ENCODE measurements at places on chromosomes 3 and 15.

DNA sequence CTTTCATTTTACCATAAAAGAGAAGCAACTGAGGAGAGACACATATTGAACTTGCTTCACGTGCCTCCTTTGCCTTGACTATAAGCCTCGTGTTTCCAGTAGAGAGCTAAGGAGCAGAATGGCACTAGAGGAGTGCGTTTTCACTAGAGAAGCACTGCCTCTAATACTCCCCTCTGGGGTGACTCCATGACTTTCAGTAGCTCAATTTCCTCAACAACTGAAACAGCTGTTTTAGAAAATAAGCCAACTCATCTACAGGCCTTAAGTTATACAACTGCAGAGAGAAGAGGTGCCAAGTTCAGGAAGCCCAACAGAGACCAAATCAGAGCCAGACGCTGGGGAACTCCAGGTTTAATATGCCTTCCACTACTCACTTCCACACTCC is 1.9 kb downstream of the UBP1 start:
- no peak for DNase-seq

DNA sequence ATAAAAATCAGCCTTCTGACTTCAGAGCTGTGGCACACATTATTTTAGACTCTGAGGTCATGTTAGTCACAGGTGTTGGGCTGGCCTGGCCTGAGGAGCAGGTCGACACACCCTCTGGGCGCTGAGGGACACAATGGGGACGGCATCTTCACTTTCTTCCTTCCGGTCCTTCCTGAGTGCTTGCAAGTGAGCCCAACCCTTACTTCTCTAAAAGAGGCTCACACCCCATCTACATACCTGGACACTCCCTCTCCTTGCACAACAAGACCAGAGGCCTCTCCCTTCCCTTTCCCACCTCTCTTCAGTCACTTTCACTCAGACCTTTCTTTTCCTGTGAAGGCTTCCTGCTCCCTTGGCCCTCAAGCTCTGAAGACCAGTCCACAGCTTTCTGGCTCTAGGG is 85.4 kb downstream of the XXYLT1 start:
- DNase-seq: no peak

- no peak for DNase-seq
Observed at GRCh38 chr15:69729167-69729748, 276.6 kb downstream of the RPLP1 start.

DNA sequence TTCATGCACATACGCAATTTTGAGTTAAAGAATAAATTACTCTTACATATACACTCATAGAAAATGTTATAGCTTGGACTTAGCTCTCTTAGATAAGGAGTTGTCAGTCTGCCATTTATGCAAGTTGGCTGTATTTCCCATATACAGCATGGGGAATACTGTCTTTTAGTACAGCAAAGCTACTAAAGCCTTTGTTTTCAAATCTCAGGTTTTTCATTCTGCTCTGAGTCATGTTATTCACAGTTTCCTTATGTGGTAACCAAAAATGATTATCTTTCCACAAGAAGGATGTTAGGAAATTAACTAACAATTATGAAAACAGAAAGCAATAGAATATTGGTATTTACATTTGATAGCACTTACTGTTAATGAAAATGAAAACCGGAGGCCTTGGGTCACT is 4.3 kb upstream of the TIPARP start:
- no peak for DNase-seq

DNA sequence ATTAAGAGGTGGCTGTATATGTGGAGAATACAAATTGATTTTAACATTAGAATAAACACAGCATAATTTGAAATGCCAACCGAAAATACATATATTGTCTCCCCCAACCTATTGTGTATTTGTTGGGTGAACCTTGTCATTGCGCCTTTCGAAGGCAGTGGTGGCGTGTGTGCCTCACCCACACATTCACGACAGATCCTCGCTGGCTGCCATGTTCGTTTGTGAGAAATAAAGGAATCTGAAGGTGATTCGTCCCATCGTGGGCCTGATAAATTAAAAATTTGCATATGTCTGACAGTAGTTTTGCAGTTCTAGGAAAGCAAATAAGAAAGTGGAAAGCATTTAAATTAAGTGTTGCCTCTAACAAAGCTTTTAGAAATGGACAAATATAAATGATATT is 222.8 kb upstream of the TOPAZ1 start:
- DNase-seq: no peak

DNA sequence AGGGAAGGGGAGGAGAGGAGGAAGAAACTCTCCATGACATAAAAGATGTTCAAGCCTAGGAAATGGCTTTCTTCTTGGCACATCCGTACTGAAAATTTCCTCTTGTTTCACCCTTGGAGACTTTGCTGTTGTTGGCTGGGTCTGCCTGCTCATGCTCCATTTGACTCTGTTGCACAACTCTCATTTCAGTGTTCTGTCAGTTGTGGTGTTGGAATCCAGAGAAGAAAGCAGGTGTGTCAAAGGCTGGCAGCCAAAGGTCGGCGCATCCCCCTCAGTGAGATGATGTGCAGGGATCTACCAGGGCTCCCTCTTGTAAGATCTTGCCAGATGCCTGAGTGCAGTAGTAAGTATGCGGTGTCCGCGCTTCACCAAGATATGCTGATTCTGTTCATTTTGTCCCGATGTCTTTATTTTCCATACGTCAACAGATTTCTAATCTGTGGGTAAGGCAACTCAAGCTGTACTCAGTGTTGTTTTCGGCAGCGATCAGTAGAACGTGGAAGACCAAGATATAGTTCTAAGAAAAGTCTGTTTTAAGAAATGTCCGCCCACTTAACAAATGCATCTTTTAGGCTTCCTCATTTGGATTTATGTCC is 265.2 kb upstream of the GOLGA6L4 start:
- DNase-seq: no peak

DNA sequence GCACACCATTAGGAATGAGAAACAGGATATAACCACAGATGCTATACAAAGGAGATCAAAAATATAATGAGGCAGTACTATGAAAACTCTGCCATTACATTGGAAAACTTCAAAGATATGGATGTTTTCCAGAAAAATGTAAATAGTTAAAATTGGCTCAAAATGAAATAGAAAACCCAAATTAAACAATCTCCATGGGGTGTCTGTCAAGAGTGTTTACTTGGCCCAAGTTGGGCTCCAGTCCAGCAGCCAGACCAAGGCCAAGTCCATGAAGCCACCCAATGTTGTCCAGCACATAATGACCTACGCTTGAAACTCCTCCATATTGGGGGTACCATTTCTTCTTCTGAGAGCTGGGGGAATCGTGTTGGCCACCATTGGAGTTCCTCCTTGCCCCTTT is 37.1 kb downstream of the CTXND1 start:
- DNase-seq: no peak

- no peak for DNase-seq
Observed at GRCh38 chr15:98953968-98954367, 53.6 kb downstream of the PGPEP1L start.

DNA sequence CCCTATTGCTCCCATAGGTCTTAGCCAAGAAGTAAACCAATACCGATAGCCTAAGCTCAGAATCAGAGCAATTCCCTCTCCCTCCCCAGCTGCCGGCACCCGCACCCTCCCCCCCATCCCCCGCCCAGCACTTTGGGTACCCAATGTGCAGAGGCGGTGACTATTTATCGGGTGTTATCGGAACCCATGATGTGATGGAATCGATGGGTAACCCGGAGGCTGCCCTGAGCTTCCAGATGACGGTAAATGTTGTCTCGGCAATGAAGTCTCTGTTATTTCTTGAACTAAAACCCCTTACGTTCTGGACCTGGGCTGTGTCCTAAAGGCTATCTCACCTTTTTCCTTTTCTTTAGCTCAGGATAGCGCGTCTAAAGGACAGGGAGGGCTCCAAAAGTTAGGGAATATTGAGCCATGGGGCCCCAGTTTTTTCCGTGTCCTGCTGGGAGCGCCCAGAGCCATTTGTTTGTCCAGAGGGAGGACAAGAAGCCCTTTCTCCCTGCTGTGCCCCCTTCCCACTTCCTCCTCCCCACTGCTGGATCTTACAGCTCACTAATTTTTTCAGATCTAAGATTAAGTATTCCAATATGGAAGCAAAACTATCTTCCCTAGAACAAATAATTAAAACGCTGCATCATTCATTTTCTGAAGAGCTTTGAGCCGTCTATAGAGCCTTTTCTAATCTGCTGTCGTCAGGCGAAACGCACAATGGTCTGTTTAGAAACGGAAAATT is 1.5 kb downstream of the SLITRK3 start:
- no peak for DNase-seq

DNA sequence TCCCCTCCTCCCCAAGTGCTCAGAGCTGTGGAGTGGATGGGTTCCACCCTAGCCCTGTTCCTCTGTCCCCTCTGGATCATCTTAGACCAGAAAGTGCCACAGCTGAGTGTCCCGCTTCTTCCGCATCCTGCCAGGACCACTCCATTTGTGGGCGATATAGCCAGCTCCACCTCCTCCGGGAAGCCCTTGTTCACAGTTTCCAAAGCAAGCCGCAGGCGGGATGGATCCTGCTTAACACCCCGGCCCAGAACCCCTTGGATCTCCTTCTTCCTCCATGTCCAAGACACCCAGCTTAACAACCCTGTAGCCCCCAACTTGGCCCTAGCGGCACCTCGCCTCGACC is 490 bp upstream of the ALAS1 start:
- no peak for DNase-seq

- DNase-seq: no peak
Observed at GRCh38 chr15:68784206-68784605, 36.5 kb downstream of the ANP32A start.

DNA sequence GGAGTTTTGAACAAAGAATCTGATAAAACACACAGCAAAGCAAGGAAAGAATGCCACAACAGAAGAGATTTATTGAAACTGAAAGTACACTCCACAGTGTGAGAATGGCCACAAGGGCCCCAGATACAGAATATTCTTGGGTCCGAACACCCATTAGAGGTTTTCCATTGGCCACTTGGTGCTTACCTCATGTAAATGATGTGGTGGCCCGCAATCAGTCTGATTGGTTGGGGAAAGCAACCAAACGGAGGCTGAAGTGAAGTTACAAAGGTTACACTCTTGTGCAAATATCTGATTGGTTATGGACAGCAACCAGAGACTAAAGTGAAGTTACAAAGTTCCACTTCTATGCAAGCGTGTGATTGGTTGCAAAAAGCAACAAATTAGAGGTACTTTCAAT is 20.4 kb downstream of the NSUN3 start:
- no peak for DNase-seq

- DNase-seq: no peak
Observed at GRCh38 chr15:64050281-64051092, 4.2 kb upstream of the DAPK2 start.

DNA sequence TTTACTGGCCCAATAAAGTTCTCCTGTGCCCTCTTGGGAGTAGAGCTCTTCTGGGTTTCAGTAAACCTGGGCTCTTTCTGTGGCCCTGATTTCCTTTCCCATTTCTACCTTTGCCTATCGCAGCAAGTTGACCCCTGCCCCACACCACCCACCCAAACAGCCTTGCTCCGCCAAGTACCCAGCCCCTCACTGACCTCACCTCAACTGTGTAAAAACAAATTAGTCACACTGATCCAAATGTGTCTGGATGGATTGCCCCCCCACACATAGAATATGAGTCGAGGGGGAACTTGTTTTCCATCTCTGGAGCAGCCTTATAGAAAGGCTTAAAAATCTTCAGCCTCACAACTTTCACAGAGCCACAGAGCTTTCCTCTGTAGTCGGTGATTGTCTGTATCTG is 28.6 kb upstream of the VEPH1 start:
- no peak for DNase-seq

DNA sequence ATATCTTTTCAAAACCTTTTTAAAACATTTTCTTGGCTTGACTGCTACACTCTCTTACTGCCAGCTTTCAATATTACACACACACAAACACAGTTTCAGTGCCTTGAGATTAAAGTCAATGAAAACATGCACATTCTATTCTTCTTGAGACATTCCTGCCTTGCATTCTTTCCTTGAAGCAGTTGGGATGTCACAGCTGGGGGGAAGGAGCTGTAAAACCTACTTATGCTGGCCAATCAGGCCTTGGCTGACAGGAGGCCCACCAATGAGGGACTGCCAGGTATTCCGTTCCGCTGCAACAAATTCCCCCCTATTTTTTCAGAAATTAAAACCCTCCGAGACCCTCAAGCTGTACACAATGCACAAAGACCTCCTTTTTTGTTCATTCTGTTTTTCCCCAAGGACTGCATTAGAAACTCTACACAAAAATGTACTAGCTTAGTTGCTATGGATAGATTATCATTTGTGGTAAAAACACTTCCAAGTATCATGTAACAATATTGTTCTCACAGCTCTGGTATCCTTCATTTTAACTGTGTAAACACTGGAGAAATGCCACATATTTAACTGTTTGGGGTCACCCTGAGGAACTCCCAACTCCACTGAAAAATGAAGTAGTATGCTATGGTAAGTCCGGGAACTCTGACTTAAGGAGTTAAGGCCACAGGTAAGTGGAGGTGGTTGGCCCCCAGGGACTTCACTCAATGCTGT is 18.5 kb downstream of the FSTL1 start:
- peak; percentile 77 for DNase-seq

All from AG04450 (cell line).